ENCODE measurements at places on chromosomes 5 and 9.

DNA sequence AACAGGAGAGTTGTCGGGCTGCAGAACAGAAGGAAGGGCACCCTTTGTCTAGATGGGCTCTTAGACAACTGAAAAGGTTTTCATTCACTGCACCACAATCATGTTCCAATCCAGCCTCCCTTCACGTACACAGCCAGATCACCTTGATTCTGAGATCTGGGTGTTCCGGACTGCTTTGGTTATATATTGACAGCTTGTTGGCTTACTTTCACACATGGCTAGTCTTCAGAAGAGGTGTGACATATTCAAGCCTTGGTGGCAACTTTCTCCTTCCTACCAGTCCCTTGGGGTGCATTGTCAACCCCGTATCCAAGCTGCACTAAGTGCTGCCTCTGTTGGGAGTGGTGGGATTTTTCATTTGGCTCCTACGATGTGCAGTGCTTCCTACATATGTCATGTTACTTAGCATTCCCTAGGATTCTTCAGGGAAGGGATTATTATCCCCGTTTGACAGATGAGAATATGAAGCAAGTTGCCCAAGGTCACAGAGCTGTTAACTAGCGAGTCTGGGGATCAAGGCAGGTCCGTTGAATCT lies 100.6 kb downstream of the LIFR start:
- no peak for DNase-seq
- no peak overlapping the region for H3K27ac ChIP-seq
- H3K4me3 ChIP-seq: no peak overlapping the region
- H3K27me3 ChIP-seq: no peaks in the 10 kb centered on the region
- peaks cover 1% of the 10 kb centered on the region for H3K4me1 ChIP-seq

GRCh38 chr9:122206118-122207046 lies 22.4 kb downstream of the LHX6 start:
- H3K27ac ChIP-seq: no peak overlapping the region
- peaks cover 4% of the 10 kb centered on the region for H3K27me3 ChIP-seq
- peak; percentile 89 for DNase-seq
- no peak overlapping the region for H3K4me3 ChIP-seq
- no peaks in the 10 kb centered on the region for H3K36me3 ChIP-seq

GRCh38 chr5:138538943-138539627 lies 4.0 kb downstream of the ETF1 start:
- no peak overlapping the region for H3K27ac ChIP-seq
- H3K36me3 ChIP-seq: peaks cover 4% of the 10 kb centered on the region
- H3K4me1 ChIP-seq: no peaks in the 10 kb centered on the region
- H3K4me3 ChIP-seq: no peak overlapping the region
- no peaks in the 10 kb centered on the region for H3K27me3 ChIP-seq
- no peak for DNase-seq

GRCh38 chr5:81848362-81848880 lies 97.5 kb upstream of the SSBP2 start:
- H3K4me1 ChIP-seq: peaks cover 16% of the 10 kb centered on the region
- no peaks in the 10 kb centered on the region for H3K36me3 ChIP-seq
- no peaks in the 10 kb centered on the region for H3K27me3 ChIP-seq
- H3K4me3 ChIP-seq: no peak overlapping the region
- H3K27ac ChIP-seq: no peak overlapping the region
- peak; percentile 39 for DNase-seq

GRCh38 chr5:124644138-124644537 lies 102.3 kb downstream of the ZNF608 start:
- H3K27me3 ChIP-seq: no peaks in the 10 kb centered on the region
- peaks cover 4% of the 10 kb centered on the region for H3K4me1 ChIP-seq
- H3K36me3 ChIP-seq: no peaks in the 10 kb centered on the region
- H3K4me3 ChIP-seq: no peak overlapping the region

GRCh38 chr5:139272471-139273321 lies 20.8 kb upstream of the MATR3 start:
- peaks cover 24% of the 10 kb centered on the region for H3K4me1 ChIP-seq
- no peaks in the 10 kb centered on the region for H3K36me3 ChIP-seq
- peak overlapping the region; percentile 93 for H3K27ac ChIP-seq
- no peaks in the 10 kb centered on the region for H3K27me3 ChIP-seq
- H3K4me3 ChIP-seq: no peak overlapping the region

GRCh38 chr5:94250985-94251384 lies 367.4 kb downstream of the KIAA0825 start:
- no peak overlapping the region for H3K27ac ChIP-seq
- H3K36me3 ChIP-seq: no peaks in the 10 kb centered on the region
- no peak overlapping the region for H3K4me3 ChIP-seq
- H3K4me1 ChIP-seq: no peaks in the 10 kb centered on the region
- H3K27me3 ChIP-seq: no peaks in the 10 kb centered on the region

- no peaks in the 10 kb centered on the region for H3K36me3 ChIP-seq
- DNase-seq: no peak
- H3K27ac ChIP-seq: no peak overlapping the region
- no peaks in the 10 kb centered on the region for H3K4me1 ChIP-seq
- H3K4me3 ChIP-seq: no peak overlapping the region
Observed at GRCh38 chr5:109784687-109785086, 95.0 kb downstream of the MAN2A1 start.

DNA sequence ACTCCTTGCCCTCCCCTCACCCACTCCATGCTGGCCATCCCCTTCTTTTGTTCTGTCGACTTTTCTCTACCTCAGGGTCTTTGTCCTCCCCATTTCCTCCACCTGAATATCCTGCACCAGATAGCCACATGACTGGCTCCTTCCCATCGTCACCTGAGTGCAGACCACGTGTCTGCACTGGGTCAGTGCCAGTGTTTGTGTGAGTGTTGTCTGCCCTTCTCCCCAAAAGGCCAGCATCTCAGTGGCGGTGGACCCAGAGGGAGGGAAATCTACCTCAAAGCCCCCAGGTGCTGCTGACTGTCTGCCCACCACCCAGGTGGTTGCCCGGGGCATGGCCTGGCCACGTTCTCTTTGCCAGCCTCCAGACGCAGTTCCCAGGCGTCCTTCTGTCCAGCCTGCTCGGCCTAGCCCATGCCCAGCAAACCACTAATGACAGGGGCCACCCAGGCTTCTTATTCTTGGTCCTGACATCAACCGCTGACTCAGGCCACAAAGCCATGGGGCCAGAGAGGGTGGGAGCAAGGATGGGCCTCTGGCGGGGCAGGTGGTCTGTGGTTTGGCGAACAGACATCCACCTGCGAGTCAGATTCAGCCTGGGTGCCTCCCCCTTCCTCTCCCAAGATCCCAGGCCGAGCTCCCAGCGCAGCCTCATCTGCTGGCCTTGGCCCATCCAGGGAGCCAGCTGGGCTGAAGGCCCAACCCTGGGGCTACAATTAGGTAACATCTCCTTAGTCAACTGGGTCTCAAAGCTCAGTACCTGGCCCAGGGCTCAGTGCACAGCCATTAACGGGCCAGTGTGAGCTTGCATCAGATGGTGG lies 5.5 kb upstream of the NINJ1 start:
- H3K4me1 ChIP-seq: peaks cover 4% of the 10 kb centered on the region
- no peaks in the 10 kb centered on the region for H3K27me3 ChIP-seq
- DNase-seq: no peak
- no peaks in the 10 kb centered on the region for H3K36me3 ChIP-seq
- no peak overlapping the region for H3K27ac ChIP-seq

DNA sequence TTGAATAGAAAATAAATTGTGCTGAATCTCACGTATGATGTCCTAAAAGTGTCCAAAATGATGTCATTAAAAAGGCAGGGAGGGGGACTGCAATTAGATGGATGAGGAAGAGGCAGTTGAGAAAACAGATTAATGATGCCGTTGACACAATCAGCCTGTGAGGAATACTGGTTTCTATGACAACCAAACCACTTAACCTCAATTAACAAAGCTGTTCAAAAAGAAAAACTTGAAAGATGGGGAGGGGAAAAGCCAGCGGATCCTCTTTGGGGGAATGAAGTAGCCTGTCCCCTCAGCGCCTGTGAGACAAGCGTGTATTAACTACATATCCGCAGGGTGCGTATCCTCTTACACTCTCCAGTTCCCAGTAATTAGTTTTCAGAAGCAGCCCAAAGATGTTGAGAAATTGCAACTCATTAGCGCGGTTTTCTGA lies 160.7 kb downstream of the TTC39B start:
- H3K27ac ChIP-seq: no peak overlapping the region
- DNase-seq: no peak
- no peaks in the 10 kb centered on the region for H3K36me3 ChIP-seq

DNA sequence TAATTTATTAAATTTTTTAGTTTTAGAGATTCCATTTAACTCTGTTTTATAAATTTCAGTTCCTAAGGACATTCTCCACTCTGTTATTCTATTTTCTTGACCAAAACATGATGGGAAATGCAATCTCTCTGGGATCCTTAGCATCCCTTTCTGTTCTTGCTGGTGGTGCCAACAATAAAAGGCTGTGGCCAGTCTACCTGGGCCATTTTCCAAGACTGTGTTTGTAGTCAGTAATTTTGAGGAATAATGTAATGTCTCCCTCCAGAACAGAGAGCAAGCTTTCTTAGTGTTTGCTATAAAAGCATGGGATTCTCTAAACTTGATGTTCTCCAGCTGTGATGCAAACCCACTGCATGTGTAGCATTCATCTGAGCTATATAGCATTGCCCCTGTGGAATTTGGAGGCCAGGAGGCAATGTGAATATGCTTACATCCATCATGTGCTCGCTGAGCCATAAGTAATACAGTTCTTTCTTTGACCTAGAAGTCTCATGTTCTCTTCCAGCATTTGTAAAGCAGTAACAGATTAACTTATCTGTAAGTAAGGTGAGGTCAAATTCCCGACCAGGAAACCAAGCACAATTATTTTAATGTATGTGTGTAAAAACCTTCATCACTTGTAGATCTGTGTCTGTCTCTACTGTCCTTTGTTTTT lies 211.5 kb upstream of the TAS2R1 start:
- no peaks in the 10 kb centered on the region for H3K4me1 ChIP-seq
- no peaks in the 10 kb centered on the region for H3K27me3 ChIP-seq
- H3K4me3 ChIP-seq: no peak overlapping the region
- no peak overlapping the region for H3K27ac ChIP-seq
- H3K36me3 ChIP-seq: no peaks in the 10 kb centered on the region

DNA sequence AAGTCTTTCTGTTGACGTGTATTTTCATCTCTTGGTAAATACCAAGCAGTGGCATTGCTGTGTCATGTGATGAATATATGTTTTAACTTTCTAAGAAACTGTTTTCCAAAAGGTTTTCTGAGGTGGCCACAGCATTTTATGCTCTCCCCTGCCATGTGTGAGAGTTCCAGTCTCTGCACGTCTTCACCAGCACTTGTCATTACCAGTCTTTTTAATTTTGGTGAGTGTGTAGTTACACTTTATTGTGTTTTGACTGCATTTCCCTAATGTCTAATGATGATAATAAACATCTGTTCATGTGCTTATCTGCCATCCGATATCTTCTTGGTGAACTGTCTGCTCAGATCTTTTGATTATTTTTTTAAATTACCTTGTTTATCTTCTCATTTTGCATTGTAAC lies 27.4 kb upstream of the GADD45G start:
- H3K27ac ChIP-seq: no peak overlapping the region
- no peaks in the 10 kb centered on the region for H3K27me3 ChIP-seq
- no peak for DNase-seq
- H3K36me3 ChIP-seq: no peaks in the 10 kb centered on the region

- H3K36me3 ChIP-seq: no peaks in the 10 kb centered on the region
- no peaks in the 10 kb centered on the region for H3K27me3 ChIP-seq
- DNase-seq: no peak
- no peak overlapping the region for H3K4me3 ChIP-seq
- no peak overlapping the region for H3K27ac ChIP-seq
- H3K4me1 ChIP-seq: no peaks in the 10 kb centered on the region
Observed at GRCh38 chr9:75071530-75072122, 16.3 kb downstream of the NMRK1 start.

GRCh38 chr5:151288180-151288579 lies 15.4 kb downstream of the SLC36A3 start:
- H3K4me1 ChIP-seq: no peaks in the 10 kb centered on the region
- H3K27ac ChIP-seq: no peak overlapping the region
- no peaks in the 10 kb centered on the region for H3K36me3 ChIP-seq
- peaks cover 3% of the 10 kb centered on the region for H3K27me3 ChIP-seq
- DNase-seq: no peak
- no peak overlapping the region for H3K4me3 ChIP-seq

Data from fibroblast of lung (primary cell).